ENCODE measurements at places on chromosomes 11 and 22. TPM values are rescaled to one million over a fixed set of nuclear protein-coding genes. Genes with fewer than 3 reads are reported as not detected.
A peak's percentile ranks its signal among the peaks of the same experiment; 100 is the strongest.

DNA sequence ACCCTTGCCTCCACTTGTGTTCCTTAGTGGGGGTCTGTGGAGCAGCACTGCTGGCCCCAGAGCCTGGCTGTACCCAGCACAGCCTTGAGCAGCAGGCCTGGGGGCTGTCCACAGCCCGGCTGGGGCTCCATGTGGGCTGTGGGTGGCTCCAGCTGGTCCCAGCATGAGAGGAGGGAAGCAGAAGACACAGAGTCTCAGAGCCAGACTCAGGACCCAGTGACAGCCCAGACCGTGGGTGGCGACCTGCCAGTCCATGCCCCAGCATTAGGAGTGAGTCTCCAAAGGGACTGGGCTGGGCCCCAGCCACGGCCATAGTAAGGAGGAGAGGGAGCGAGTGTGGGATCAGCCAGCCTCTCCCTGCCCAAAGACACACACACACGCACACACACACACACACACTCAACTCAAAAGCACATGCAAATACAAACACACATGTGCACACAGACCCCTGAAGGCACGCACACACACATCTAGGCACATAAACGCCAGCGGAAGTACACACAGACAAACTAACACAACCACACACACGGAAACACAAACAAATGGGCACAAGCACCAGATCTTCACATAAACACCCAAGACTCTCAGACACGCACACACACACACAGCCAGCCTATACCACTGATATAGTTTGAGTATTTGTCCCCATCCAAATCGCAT lies 16.7 kb upstream of the LRRC10B start:
- DNase-seq: no peak

DNA sequence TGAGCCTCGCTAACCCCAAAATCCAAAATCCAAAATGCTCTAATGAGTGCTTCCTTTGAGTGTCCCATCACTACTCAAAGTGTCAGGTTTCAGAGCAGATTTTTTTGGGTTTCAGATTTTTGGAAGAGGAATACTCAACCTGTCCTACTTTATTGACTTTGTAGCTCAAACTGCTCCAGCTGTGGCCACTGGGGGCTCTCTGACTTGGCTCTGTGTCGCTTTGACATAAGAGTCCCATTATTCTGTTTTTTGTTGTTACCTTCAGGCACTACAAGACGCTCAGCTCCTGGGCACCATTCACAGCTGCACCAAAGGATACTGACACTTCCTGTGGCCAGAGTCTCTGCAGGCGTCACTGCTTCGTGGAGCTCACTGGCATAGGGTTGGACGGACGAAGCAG lies 41.1 kb downstream of the PHF21B start:
- DNase-seq: no peak

GRCh38 chr11:6617315-6617781 lies 1.9 kb downstream of the TPP1 start:
- DNase-seq: no peak

- no peak for DNase-seq
These were observed 137.6 kb downstream of the SNX19 start for GRCh38 chr11:130778705-130779104.

DNA sequence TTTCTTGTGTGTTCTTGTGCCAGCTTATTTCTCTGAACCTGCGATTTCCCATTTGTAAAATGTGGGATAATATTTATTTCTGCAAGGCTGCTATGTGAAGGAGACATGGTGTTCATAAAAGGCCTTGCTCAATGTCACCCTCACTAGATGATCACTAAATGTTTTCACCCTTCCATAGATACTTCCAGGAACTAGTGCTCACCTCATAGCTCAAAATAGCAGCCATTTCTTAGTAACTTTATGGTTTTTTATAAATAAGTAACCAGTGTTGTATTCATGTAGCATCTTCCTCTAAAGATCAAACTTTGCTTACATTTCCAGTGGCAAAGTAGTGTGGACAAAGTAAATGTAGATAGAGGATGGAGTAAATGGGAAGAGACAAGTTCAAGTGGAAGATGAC lies 23.8 kb downstream of the SYTL2 start:
- DNase-seq: no peak

DNA sequence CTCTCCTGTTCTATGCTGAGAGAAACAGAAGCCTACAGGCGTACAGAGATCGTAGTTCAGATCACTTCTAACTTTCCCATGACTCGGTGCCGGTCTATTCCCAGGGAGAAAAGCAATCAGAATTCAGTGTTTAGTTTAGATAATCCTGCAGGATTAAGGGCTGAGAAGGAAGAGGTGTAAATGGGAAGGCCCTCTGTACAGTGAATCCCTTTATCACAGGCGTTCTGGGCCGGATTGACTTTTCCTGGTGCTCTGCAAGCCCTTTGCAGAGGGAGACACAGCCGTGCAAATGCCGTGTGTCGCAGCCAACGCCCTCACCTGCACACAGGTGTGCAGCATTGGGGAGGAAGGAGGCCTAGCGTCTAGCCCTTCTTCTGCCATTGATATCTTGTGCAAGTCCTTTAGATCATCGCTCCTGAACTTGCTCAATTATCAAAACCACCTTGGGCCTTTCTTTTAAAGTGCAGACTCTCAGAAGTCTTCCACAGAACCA lies 90.6 kb downstream of the DSCAML1 start:
- DNase-seq: no peak

- no peak for DNase-seq
These were observed 15.2 kb upstream of the MMP7 start for GRCh38 chr11:102545701-102546100.

- DNase-seq: no peak
These were observed 13.5 kb downstream of the PGA5 start for GRCh38 chr11:61254403-61255025.

GRCh38 chr11:69215216-69215615 lies 59.5 kb downstream of the SMIM38 start:
- no peak for DNase-seq

DNA sequence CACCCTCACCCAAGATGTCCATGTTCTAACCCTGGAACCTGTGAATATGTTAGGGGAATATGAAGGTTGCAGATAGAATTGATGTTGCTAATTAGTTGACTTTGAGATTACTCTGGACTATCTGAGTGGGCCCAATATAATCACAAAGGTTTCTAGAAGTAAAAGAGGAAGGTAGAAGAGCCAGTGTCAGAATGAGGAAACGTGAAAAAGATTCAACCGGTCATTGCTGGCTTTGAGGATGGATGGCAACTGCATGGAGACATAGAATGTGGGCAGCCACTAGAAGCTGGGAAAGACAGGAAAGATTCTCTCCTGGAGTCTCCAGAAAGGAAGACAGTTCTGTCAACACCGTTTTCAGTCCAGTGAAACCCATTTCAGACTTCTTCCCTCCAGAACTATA lies 86.6 kb downstream of the CLPB start:
- DNase-seq: no peak

DNA sequence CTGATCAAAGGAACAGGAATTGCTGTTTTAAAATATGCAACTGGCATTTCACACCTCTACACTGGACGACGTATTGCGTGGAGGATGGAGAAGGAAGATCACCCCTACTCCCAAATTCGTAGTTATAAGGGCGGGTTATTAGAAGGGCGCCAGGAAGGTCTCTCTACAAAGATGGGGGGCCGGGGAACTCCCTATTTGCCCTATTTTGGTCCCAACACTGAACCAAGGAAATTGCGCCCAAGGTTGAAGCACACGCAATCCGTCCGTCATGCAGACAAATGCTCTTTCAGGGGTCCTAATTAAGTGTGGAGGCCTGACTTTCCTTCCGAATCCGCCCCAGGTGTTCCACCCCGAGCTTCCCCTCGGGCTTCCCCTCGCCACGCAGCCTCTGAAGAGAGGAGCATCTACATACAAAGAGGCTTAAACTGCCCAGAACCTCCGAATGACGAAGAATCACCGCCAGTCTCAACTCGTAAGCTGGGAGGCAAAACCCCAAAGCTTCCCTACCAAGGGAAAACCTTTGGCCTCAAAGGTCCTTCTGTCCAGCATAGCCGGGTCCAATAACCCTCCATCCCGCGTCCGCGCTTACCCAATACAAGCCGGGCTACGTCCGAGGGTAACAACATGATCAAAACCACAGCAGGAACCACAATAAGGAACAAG lies 396 bp downstream of the NPAT start:
- DNase-seq: no peak

GRCh38 chr22:42714308-42714707 lies 6.4 kb downstream of the A4GALT start:
- DNase-seq: no peak

GRCh38 chr11:11789735-11790369 lies 51.9 kb upstream of the USP47 start:
- DNase-seq: no peak

DNA sequence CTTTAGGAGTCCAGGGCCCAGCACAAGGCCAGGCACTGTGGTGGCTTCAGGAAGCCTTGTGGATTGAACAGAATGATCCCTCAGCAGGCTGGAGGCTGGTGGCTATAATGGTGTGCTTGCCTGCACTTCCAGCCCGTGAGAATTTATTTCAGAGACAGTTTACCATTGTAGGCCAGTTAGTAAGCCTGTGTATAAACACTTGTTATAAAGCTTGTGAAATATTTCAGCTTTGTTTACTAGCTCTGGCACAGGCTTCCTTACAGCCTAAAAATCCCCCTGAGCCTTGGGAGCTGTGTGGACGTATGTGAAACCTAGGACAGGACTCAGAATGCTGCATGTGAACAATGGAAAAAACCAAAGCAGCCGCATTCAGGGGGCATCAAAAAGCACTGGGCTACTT lies 26.6 kb upstream of the ACER3 start:
- DNase-seq: no peak

GRCh38 chr11:68324241-68324640 lies 11.8 kb downstream of the LRP5 start:
- DNase-seq: no peak

DNA sequence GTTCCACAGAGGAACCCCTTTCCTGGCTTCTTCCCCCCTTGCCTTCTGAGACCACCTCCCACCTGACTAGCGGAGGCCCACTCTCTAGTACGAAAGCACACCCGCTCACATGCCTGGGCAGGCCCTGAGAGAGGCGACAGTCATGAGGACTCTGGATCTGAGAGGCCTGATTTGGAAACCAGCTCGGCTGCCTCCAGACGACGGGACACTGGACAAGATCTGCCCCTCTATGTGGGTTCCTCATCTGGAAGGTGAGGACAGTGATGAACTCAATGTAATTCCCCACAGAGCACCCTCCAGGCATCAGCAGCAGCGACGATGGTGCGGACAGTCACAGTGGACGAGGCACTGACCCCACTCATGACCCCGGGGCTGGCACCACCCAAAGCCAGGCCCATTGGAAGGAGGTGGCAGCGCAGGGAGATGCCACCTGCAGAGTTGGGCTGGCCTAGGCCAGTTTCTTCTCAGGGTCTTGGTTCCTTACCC lies 7.5 kb downstream of the SULT4A1 start:
- peak; percentile 77 for DNase-seq

- DNase-seq: no peak
These were observed 4.1 kb downstream of the AQP11 start for GRCh38 chr11:77593883-77594282.

- no peak for DNase-seq
These were observed 12.1 kb downstream of the DUSP18 start for GRCh38 chr22:30655532-30655931.

TUBA8 gene
- total RNA-seq: 5.1 TPM

ART1 gene
- total RNA-seq: not detected

GGTLC3 gene
- total RNA-seq: not detected

POU2AF2 gene
- total RNA-seq: not detected

CD44 gene
- total RNA-seq: 280 TPM

TSGA10IP gene
- total RNA-seq: not detected

CNTF gene
- total RNA-seq: 2.2 TPM

CBLIF gene
- not detected for total RNA-seq

OR52D1 gene
- not detected for total RNA-seq

DNAJB7 gene
- total RNA-seq: not detected

SAA1 gene
- 5,251 TPM for total RNA-seq
